ENCODE measurements at places on chromosomes 2 and 18. TPM values are rescaled to one million over a fixed set of nuclear protein-coding genes. Genes with fewer than 3 reads are reported as not detected.

The PARD6G gene
- 35.7 TPM for total RNA-seq

The DPP4 gene
- 7.8 TPM for total RNA-seq

The UCN gene
- total RNA-seq = 0.40 TPM

The SLC9A4 gene
- 0.07 TPM for total RNA-seq

The STEAP3 gene
- total RNA-seq = 35.2 TPM

The DNAJC5G gene
- not detected for total RNA-seq

The DHRS9 gene
- total RNA-seq = not detected

The TFPI gene
- total RNA-seq = 0.33 TPM

The DYNAP gene
- total RNA-seq = not detected

The DNER gene
- 0.17 TPM for total RNA-seq
